ENCODE measurements at places on chromosomes 7 and 10. TPM values are rescaled to one million over a fixed set of nuclear protein-coding genes. Genes with fewer than 3 reads are reported as not detected.
A peak's percentile ranks its signal among the peaks of the same experiment; 100 is the strongest.

RET gene
- total RNA-seq, result 0.29 TPM

DNAJC2 gene
- total RNA-seq, result 37.5 TPM

GRID2IP gene
- total RNA-seq, result 0.29 TPM

CAMK1D gene
- total RNA-seq, result 19.9 TPM

UCMA gene
- not detected for total RNA-seq

SEMA3D gene
- total RNA-seq, result 0.24 TPM

KIAA1549 gene
- 0.93 TPM for total RNA-seq

FFAR4 gene
- total RNA-seq, result not detected

CHPF2 gene
- total RNA-seq, result 42.1 TPM

FAM25A gene
- not detected for total RNA-seq

LAMB1 gene
- 0.10 TPM for total RNA-seq

KIN gene
- 16.7 TPM for total RNA-seq

NRCAM gene
- total RNA-seq, result 2.5 TPM

CALML3 gene
- not detected for total RNA-seq

NSMCE4A gene
- total RNA-seq, result 49.0 TPM

LDB3 gene
- total RNA-seq, result 0.16 TPM

- peaks cover 65% of the 10 kb centered on the region for H3K27me3 ChIP-seq
- no peaks in the 10 kb centered on the region for H3K36me3 ChIP-seq
- DNase-seq, result peak; percentile 90
- H3K4me1 ChIP-seq, result peaks cover 7% of the 10 kb centered on the region
- H3K4me3 ChIP-seq, result peak within 1 kb of the TSS; percentile 85
Measured at GRCh38 chr7:48035301-48035966, at the start of gene C7orf57. TSS of gene C7orf57 (plus strand) at chr7:48035543. CDS start at chr7:48036309, 766 bp downstream.

GRCh38 chr10:50248062-50248461 is 3.3 kb downstream of the ASAH2 start:
- H3K27ac ChIP-seq, result no peak overlapping the region
- H3K36me3 ChIP-seq, result no peaks in the 10 kb centered on the region
- no peak for DNase-seq
- H3K4me1 ChIP-seq, result no peaks in the 10 kb centered on the region
- peaks cover 42% of the 10 kb centered on the region for H3K27me3 ChIP-seq

DNA sequence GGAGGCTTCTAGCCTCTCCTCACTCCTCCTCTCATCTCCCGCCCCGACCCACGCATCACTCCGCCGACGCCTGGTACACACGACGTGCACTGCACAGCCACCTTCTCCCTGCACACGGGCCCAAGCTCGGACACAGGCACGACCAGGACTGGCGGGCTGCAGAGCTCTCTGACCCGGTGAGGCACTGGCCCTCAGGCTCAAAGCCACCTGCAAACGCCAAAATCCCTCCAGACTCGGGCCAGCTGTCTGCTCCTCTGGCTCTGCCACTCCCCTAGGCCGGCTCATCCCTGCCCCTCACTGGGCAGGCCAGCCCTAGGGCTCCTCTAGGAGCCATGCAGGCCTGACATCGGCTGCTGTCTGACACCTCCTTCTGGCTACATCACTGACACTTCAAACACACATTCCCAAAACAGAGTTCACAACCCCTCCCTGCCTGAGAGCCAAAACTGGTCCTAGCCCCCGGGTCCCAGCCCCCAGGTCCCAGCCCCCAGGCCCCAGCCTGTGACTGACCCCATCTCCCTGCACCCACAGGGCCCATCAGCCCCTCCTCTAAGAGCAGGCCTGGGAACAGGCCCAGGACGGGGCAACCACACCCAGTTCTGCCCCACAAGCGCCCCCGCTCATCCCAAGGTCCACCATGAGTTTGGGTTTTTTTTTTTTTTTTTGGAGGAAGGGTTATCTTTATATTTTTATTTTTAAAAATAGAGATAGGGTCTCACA is 35.1 kb downstream of the MAD1L1 start:
- no peaks in the 10 kb centered on the region for H3K27me3 ChIP-seq
- H3K4me1 ChIP-seq, result no peaks in the 10 kb centered on the region
- no peak overlapping the region for H3K27ac ChIP-seq
- peaks cover 8% of the 10 kb centered on the region for H3K36me3 ChIP-seq
- no peak overlapping the region for H3K4me3 ChIP-seq
- DNase-seq, result no peak

DNA sequence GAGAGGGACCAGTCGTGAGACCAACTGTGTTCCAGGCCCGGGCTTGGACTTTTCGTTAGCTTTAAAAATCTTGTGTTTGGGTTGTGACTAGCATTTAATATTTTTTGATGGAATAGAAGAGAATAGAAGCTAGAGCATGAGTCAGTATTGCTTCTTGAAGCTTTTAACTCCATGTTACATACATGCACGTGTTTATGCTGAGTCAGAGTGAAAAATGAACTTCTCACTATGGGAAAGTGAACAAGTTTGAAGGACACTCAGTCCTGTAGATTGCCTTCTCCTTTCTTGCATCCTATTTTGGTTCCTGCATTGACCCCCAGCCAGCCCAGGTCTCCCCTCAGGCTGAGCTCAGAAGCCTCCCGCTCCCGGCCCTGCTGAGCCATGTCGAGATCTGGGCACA is 31.8 kb downstream of the GHRHR start:
- no peak overlapping the region for H3K27ac ChIP-seq
- H3K36me3 ChIP-seq, result no peaks in the 10 kb centered on the region
- no peak overlapping the region for H3K4me3 ChIP-seq
- no peaks in the 10 kb centered on the region for H3K27me3 ChIP-seq
- H3K4me1 ChIP-seq, result no peaks in the 10 kb centered on the region
- DNase-seq, result no peak

- H3K27me3 ChIP-seq, result no peaks in the 10 kb centered on the region
- H3K36me3 ChIP-seq, result no peaks in the 10 kb centered on the region
- DNase-seq, result no peak
Measured at GRCh38 chr7:23279819-23280525, 19.2 kb upstream of the MALSU1 start.

GRCh38 chr10:44465401-44466115 is 80.7 kb upstream of the CXCL12 start:
- H3K27ac ChIP-seq, result no peak overlapping the region
- no peaks in the 10 kb centered on the region for H3K36me3 ChIP-seq
- no peak overlapping the region for H3K4me3 ChIP-seq
- no peak for DNase-seq
- no peaks in the 10 kb centered on the region for H3K4me1 ChIP-seq

- H3K27ac ChIP-seq, result no peak overlapping the region
- H3K4me1 ChIP-seq, result peaks cover 53% of the 10 kb centered on the region
- H3K27me3 ChIP-seq, result peaks cover 11% of the 10 kb centered on the region
Measured at GRCh38 chr10:70583669-70584037, 18.9 kb downstream of the PRF1 start.

GRCh38 chr10:29191674-29192073 is 97.2 kb upstream of the LYZL1 start:
- H3K4me1 ChIP-seq, result no peaks in the 10 kb centered on the region
- no peak overlapping the region for H3K4me3 ChIP-seq
- no peak overlapping the region for H3K27ac ChIP-seq
- no peaks in the 10 kb centered on the region for H3K36me3 ChIP-seq

- no peaks in the 10 kb centered on the region for H3K27me3 ChIP-seq
- DNase-seq, result no peak
- H3K4me3 ChIP-seq, result no peak overlapping the region
- H3K4me1 ChIP-seq, result no peaks in the 10 kb centered on the region
- no peak overlapping the region for H3K27ac ChIP-seq
Measured at GRCh38 chr10:32263300-32263699, 83.7 kb downstream of the EPC1 start.

- H3K27me3 ChIP-seq, result no peaks in the 10 kb centered on the region
- no peaks in the 10 kb centered on the region for H3K36me3 ChIP-seq
- no peaks in the 10 kb centered on the region for H3K4me1 ChIP-seq
- no peak overlapping the region for H3K4me3 ChIP-seq
- no peak overlapping the region for H3K27ac ChIP-seq
Measured at GRCh38 chr10:20455774-20456173, 441.3 kb downstream of the NEBL start.

GRCh38 chr10:99798031-99798430 is 15.6 kb downstream of the ABCC2 start:
- H3K4me3 ChIP-seq, result no peak overlapping the region
- H3K36me3 ChIP-seq, result no peaks in the 10 kb centered on the region
- no peaks in the 10 kb centered on the region for H3K27me3 ChIP-seq
- H3K4me1 ChIP-seq, result no peaks in the 10 kb centered on the region
- H3K27ac ChIP-seq, result no peak overlapping the region

DNA sequence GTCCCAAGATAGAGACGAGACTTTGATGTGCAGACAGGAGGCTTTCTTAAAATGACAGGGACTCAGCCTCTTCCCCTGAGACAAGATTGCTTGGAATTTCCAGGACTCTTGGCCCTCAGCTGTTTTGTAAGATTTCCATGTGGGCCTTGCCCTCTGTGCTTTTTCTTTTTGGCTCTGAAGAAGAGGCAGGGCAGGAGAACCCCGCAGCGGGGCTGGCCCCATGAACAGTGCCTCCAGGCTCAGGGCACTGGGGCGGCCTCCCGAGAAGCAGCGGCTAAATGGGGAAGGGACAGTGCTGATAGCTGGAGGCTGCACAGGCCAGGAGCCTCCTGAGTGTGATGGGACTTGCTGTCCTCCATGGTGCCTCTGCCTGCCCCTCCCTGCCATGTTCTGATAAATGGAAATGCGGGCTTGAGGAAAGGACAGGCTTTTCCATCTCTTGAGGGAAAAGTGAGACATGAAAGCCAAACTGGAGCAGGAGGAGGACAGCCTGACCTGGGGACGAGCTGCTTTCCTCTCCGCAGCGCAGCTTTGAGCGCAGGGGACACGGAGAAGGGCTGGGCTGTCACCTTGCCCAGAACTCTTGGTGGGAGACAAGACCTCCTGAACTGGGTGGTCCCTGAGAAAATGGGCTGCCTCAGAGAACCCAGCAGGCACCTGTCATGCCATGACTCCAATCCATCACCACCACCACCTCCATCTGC is 12.1 kb downstream of the SAP25 start:
- H3K36me3 ChIP-seq, result peaks cover 4% of the 10 kb centered on the region
- no peaks in the 10 kb centered on the region for H3K27me3 ChIP-seq
- no peak overlapping the region for H3K27ac ChIP-seq
- peaks cover 19% of the 10 kb centered on the region for H3K4me1 ChIP-seq
- no peak overlapping the region for H3K4me3 ChIP-seq

- no peak overlapping the region for H3K27ac ChIP-seq
- no peak for DNase-seq
- H3K4me3 ChIP-seq, result no peak overlapping the region
- peaks cover 5% of the 10 kb centered on the region for H3K36me3 ChIP-seq
- H3K4me1 ChIP-seq, result peaks cover 12% of the 10 kb centered on the region
Measured at GRCh38 chr7:99693427-99694200, 13.8 kb upstream of the CYP3A5 start.

DNA sequence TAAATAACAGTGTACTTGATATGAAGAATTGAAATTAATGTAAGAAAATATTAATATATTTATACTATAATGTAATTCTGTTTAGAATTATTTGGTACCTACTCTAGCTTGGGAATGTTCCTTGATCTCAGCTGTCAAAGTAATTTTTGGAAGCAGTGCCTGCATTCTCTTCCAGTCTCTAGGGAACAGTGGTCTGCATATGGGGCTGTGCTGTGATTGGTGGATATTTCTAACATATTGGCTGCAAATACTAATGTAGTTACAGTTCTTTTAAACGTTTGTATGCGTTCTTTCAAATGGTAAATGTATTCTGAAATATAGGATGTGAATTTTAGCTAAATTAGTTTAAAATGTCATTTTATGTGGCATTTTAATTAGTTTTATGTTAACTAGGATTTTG is 87.2 kb downstream of the PHF14 start:
- peaks cover 12% of the 10 kb centered on the region for H3K36me3 ChIP-seq
- H3K4me1 ChIP-seq, result no peaks in the 10 kb centered on the region
- H3K4me3 ChIP-seq, result no peak overlapping the region
- DNase-seq, result no peak
- no peaks in the 10 kb centered on the region for H3K27me3 ChIP-seq

- no peak overlapping the region for H3K27ac ChIP-seq
- peaks cover 19% of the 10 kb centered on the region for H3K27me3 ChIP-seq
- no peaks in the 10 kb centered on the region for H3K36me3 ChIP-seq
- no peak for DNase-seq
Measured at GRCh38 chr10:78407966-78408365, 374.3 kb downstream of the RPS24 start.

DNA sequence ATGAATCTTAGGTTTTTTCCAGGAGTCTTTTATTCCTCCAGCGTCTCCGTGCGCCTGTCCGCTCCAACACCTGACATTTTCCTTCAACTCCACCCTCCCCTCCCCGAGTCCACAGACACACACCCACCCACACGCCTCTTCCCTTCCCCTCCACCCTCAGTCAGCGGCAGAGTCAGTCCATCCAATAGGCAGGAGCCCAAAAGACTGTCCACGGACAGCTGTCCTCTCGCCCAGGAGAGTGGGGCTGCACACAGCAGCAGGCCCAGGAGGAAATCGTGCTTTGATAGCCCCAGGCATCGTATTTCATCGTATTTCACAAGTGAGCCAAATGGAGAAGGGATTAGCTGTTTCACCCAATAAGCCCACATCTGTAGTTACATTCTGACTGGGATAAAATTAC is 285.1 kb downstream of the ZEB1 start:
- H3K4me3 ChIP-seq, result peak overlapping the region; percentile 78
- DNase-seq, result no peak
- no peaks in the 10 kb centered on the region for H3K27me3 ChIP-seq
- peaks cover 39% of the 10 kb centered on the region for H3K4me1 ChIP-seq

GRCh38 chr10:7409732-7410168 is 1.1 kb downstream of the SFMBT2 start:
- peaks cover 52% of the 10 kb centered on the region for H3K4me1 ChIP-seq
- peaks cover 15% of the 10 kb centered on the region for H3K27me3 ChIP-seq
- DNase-seq, result peak; percentile 21
- peaks cover 4% of the 10 kb centered on the region for H3K36me3 ChIP-seq

DNA sequence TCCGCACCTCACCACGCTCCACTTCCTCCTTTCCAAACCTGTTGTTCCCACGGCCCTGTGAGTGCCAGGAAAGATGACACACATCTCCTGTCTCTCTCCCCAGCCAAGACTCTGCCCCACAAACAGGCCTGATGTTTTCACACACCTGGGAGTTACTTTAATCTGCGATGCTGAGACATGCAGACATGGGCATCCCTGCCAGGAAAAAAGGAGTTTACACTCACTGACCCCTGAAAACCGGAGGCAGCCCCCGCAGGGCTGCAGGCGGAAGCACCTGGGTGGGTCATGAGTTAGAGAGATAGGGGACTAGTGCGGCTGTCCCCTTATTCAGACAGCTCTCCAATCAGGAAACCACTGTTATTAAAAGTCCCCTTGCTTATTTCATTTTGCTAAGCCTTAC is 106.4 kb upstream of the CARD11 start:
- H3K4me1 ChIP-seq, result peaks cover 42% of the 10 kb centered on the region
- no peak overlapping the region for H3K4me3 ChIP-seq
- no peaks in the 10 kb centered on the region for H3K27me3 ChIP-seq
- DNase-seq, result no peak

GRCh38 chr7:20340839-20341238 is 10.1 kb downstream of the ITGB8 start:
- no peak overlapping the region for H3K27ac ChIP-seq
- peaks cover 20% of the 10 kb centered on the region for H3K27me3 ChIP-seq
- H3K36me3 ChIP-seq, result no peaks in the 10 kb centered on the region
- DNase-seq, result no peak

- H3K4me3 ChIP-seq, result no peak overlapping the region
- no peaks in the 10 kb centered on the region for H3K27me3 ChIP-seq
- DNase-seq, result no peak
- no peaks in the 10 kb centered on the region for H3K36me3 ChIP-seq
Measured at GRCh38 chr7:78129865-78130264, 331.3 kb downstream of the PHTF2 start.

GRCh38 chr10:102375867-102376266 is 19.6 kb upstream of the NFKB2 start:
- no peak overlapping the region for H3K4me3 ChIP-seq
- no peaks in the 10 kb centered on the region for H3K4me1 ChIP-seq
- no peaks in the 10 kb centered on the region for H3K27me3 ChIP-seq
- DNase-seq, result no peak
- H3K27ac ChIP-seq, result no peak overlapping the region
- peaks cover 23% of the 10 kb centered on the region for H3K36me3 ChIP-seq

- H3K36me3 ChIP-seq, result no peaks in the 10 kb centered on the region
- no peak overlapping the region for H3K4me3 ChIP-seq
- H3K4me1 ChIP-seq, result no peaks in the 10 kb centered on the region
- H3K27me3 ChIP-seq, result peaks cover 10% of the 10 kb centered on the region
- DNase-seq, result no peak
Measured at GRCh38 chr7:75688200-75689136, 50.3 kb downstream of the HIP1 start.
